Activated B cell treated with CpG ODN at 0.5 μM for 24 hours (primary cell): ENCODE measurements at places on chromosomes 2 and 18. TPM values are rescaled to one million over a fixed set of nuclear protein-coding genes. Genes with fewer than 3 reads are reported as not detected.

- no peaks in the 10 kb centered on the region for H3K27me3 ChIP-seq
- DNase-seq = no peak
- no peak overlapping the region for H3K4me3 ChIP-seq
- H3K4me1 ChIP-seq = no peaks in the 10 kb centered on the region
- H3K36me3 ChIP-seq = no peaks in the 10 kb centered on the region
Measured at GRCh38 chr2:133343018-133343352, 225.3 kb downstream of the NCKAP5 start.

- DNase-seq = no peak
- H3K27me3 ChIP-seq = no peaks in the 10 kb centered on the region
- no peak overlapping the region for H3K4me3 ChIP-seq
- peaks cover 2% of the 10 kb centered on the region for H3K4me1 ChIP-seq
Measured at GRCh38 chr2:152755029-152755428, 36.6 kb downstream of the ARL6IP6 start.

- H3K4me1 ChIP-seq = no peaks in the 10 kb centered on the region
- no peak overlapping the region for H3K4me3 ChIP-seq
- no peaks in the 10 kb centered on the region for H3K36me3 ChIP-seq
- no peak for DNase-seq
- H3K27ac ChIP-seq = no peak overlapping the region
Measured at GRCh38 chr2:196544906-196545433, 94.5 kb upstream of the CCDC150 start.

DNA sequence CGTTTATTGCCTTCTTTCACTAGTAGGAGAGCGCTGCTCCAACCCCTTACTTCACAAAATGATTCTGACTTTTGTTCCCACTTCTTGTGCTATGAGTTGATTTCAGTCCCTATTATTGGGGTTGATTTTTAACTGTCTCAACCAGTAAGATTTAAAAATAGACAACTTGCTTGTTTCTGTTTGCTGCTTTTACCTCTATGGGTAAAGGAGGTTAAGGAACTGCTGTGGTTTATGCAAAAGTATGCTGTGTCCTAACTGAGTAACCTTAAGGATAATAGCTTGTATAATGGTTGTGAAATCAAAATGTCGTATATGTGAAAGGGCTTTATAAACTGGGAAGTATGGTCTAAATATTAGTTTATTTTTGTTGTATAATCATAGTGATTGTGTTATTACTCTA is 22.6 kb downstream of the ALMS1 start:
- H3K4me3 ChIP-seq = no peak overlapping the region
- peaks cover 28% of the 10 kb centered on the region for H3K36me3 ChIP-seq
- DNase-seq = no peak
- no peaks in the 10 kb centered on the region for H3K4me1 ChIP-seq
- H3K27ac ChIP-seq = no peak overlapping the region

- H3K4me1 ChIP-seq = peaks cover 39% of the 10 kb centered on the region
- no peak for DNase-seq
- H3K27me3 ChIP-seq = peaks cover 52% of the 10 kb centered on the region
- H3K27ac ChIP-seq = no peak overlapping the region
- H3K4me3 ChIP-seq = peak overlapping the region; percentile 69
- H3K36me3 ChIP-seq = no peaks in the 10 kb centered on the region
Measured at GRCh38 chr2:8684540-8684877, 2.7 kb downstream of the ID2 start.

DNA sequence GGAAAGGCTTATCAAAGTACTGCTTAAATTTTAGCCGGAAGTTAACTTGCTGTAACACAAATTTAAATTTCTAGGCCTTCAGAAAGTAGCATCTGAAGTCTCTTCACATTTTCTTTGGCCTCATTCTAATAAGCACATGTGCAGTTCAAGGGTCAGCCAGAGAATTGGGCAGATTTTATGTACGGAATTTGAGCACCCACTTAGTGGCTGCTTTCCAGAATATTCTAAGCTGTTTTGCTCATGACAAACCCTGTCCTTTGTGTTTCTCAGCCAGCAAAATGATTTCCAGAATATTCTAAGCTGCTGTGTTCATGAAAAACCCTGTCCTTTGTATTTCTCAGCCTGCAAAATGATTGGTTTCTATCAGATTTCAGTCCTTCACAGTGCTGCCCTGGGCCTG is 225.0 kb upstream of the DOK6 start:
- no peak for DNase-seq
- no peaks in the 10 kb centered on the region for H3K36me3 ChIP-seq
- no peak overlapping the region for H3K4me3 ChIP-seq
- no peaks in the 10 kb centered on the region for H3K27me3 ChIP-seq
- no peaks in the 10 kb centered on the region for H3K4me1 ChIP-seq

GRCh38 chr18:74331404-74331803 is 15.8 kb downstream of the C18orf63 start:
- no peaks in the 10 kb centered on the region for H3K27me3 ChIP-seq
- DNase-seq = no peak
- H3K4me1 ChIP-seq = peaks cover 35% of the 10 kb centered on the region
- H3K27ac ChIP-seq = no peak overlapping the region
- H3K4me3 ChIP-seq = no peak overlapping the region

GRCh38 chr2:168773719-168774521 is 28.5 kb upstream of the NOSTRIN start:
- no peaks in the 10 kb centered on the region for H3K4me1 ChIP-seq
- DNase-seq = no peak
- H3K36me3 ChIP-seq = peaks cover 19% of the 10 kb centered on the region
- H3K27ac ChIP-seq = no peak overlapping the region
- H3K27me3 ChIP-seq = no peaks in the 10 kb centered on the region
- no peak overlapping the region for H3K4me3 ChIP-seq

DNA sequence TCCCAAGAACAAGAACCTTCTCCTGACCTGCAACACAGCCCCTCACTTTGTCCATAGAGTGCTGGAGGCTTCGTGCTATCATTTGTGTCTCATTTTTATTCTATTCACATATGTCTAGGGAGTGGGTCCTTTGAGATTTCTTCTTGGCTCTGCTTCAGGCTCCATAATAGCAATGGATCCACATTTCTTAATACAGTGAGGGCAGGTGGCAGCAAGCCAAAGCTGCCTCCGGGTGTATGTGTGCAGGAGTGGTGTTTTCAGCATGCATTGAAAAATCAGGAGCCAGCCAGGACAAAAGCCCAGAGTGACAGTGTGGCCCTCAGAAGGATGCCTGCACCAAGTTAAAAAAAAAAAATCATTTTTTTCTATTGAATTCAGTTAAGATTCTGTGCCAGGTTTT is 115.1 kb upstream of the PELI1 start:
- H3K4me1 ChIP-seq = peaks cover 41% of the 10 kb centered on the region
- no peak overlapping the region for H3K4me3 ChIP-seq
- no peaks in the 10 kb centered on the region for H3K27me3 ChIP-seq

The ARHGAP15 gene
- 101 and 112 TPM in 2 replicates for total RNA-seq

The LIPG gene
- 0.29 TPM in 1 of 2 replicates, not detected in the other for total RNA-seq

The SLC16A14 gene
- 2.9 and 3.7 TPM in 2 replicates for total RNA-seq

The RNU2-63P gene
- 9.7 and 19.5 TPM in 2 replicates for total RNA-seq

The GTF2A1L gene
- not detected in 2 replicates for total RNA-seq

The PCARE gene
- not detected in 2 replicates for total RNA-seq

The AAK1 gene
- total RNA-seq = 4.7 and 5.6 TPM in 2 replicates

The ARHGEF33 gene
- total RNA-seq = 0.27 and 0.69 TPM in 2 replicates
